ENCODE measurements at places on chromosomes 13 and 19.

DNA sequence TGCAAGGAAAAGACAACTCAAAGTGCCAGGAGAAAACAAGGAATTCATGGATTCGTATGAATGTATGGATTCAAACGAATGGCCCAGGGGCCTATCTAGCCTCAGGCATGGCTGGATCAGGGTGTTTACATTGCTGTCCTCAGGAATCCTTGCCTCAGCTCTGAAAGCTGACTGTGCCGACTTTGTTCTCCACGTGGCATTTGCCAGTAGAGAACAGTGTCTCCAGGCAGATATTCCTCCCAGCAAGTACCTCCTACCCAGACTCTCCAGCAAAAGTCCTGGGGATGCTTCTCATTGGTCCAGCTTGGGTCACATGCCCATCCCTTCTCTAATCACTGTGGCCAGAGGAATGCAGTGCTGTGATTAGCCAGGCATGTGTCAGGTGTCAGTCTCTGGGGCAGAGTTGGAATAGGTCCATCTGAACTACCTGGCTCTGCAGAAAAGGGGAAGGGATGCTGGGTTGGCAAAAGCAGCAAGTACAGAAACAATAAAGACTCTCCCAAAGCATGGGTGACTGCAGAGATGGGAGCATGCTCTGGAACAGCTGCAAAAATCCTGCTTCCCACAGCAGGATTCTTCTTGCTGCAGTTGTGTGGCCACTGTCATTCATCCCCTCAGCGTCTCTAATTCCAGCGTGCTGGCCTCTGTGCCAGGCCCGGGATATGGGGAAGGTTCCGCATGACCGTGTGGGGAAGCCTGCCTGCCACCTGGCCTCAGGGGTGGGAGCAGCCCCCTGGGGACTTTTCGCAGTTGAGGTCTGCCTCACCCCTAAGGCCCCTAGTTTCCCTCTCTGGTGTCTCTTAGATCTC lies 30.0 kb downstream of the CCNE1 start:
- no peak for DNase-seq

DNA sequence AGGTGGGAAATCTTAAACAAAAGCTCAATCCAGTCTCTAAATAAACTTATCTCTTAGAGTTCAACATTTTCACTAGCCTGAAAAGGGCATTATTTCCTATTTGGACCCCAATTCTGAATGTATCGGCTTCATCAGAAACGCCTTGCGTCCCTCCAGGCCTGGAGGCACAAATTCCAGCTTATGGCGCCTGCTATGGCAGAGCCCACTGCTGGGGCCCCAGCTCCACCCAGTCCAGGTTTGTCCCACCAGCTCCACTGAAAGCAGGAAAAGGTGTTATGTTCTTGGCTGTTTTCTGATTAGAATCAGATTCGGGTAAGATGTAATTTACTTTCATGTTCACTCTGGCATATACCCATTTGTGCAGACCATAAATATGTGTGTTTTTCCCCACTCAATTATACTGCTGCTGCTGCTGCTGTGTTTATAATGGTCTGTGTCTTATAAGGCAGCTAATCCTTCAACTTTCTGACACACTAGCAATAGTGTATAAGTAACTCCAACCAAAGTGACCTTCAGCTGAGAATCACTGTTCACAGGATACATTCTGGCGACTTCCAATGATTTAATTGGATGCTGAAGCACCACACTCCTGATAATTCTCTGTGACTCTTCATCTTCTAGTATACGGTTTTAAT lies 6.4 kb downstream of the IRS2 start:
- no peak for DNase-seq

DNA sequence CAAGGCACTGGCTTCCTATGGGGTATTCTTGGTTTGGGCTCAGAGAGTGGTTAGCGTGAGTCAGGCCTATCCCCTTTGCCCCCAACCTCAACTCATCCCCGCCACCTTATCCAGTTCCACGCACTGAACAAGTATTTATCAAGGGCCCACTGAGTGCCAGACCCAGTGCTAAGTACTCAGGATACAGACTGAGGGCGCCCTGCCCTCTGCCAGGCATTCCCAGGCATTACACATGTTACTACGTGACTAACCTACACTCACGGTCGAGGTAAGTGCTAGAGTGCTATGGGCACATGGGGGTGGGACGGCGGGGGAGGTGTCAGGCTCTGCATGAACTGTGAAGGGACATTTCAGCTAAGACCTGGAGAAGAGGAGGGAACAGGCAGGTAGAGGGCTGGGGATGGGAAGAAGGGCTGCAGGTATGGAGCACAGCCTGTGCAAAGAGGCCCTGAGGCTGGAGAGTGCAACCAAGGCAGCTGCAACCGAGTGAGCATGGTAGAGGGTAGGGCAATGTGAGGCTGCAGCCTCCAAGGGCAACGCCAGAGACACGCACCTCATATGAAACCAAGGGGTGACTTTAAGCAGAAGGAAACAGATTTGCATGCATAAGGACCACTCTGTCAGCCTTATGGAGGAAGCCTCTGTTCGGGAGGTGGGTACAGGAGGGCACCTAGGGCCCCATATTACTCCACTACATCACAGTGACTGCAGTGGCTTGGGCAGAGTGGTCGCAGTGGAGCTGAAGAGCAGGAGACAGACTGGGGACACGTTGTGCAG lies 22.5 kb downstream of the DHRS12 start:
- no peak for DNase-seq

- no peak for DNase-seq
Measured at GRCh38 chr13:101773062-101773461, 320.6 kb downstream of the ITGBL1 start.

DNA sequence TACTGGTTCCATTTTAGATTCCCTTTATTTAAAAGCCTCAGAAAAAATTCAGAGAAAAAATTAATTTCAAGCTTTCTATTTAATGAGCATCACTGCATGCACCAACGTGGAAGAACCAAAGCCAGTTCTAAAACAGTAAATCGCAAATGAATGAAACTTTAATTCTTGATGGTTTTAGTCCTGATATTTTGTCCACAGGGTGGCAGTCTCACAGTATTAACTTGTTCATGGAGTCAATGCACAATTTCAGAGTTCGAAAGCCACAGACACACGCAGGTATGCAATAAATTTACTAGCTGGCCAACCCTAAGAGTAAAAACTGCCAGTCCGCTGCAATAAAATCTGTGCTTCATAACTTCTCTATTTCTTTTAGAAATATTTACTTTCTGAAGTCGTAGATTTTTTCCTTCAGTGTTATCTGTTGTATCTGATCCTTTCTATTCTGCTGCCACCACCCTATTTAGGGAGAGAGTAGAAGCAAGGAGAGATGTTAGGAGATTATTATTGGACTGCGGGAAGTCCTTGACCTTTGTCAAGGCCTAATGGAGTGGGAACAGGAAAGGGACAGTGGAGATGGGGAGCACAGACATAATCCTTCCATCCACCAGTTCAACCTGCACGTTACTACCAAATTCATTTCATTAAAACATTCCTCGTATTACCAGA lies 7.0 kb upstream of the WBP4 start:
- no peak for DNase-seq

- DNase-seq = no peak
Measured at GRCh38 chr19:38736413-38737280, 7.6 kb downstream of the CAPN12 start.

DNA sequence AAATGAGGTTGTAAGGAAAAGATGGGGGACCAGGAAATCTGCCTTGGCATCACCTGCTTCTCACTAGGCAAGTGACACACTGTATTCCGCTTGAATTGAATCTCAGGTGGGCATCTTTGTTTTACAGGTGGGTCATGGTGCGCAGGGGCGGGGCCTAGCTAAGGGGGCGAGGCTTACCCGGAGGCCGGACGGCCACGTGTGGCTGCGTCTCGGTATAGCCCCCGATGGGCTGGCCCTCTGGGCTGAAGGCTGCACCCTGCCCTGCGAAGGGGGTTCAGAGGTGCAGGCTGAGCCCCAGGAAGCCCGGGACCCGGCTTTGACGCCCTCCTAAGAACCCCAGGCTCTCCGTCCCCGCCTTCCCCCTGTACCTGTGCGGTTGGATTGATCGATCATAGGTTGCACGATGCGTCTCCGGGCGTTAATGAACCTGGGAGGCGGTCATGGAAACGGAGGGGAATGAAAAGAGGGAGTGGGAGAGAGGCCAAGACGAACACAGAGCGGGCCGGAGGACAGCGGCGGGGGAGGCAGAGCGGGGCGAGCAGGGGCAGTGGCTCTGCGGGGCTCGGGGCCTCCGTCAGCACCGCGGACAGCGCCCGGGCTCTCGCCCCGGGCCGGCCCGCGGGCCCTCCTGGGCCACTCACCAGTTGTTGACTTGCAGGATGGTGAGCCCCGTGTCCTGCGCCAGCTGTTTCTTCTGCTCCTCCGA lies 12.5 kb downstream of the MEIS3 start:
- no peak for DNase-seq

DNA sequence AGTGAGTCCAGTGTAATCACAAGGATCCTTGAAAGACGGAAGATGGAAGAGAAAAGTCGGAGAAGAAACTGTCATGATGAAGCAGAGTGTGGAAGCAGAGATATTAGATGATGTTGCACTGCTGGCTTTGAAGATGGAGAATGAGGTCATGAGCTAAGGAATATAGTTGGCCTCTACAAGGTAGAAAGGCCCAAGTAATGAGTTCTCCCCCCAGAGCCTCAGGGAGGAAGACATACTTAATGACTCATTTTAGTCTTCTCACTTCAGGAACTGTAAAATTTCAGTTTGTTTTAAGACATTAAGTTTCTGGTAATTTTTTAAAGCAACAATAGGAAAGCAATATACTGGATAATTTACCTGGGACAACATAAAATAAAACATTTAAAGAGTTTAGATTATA lies 1331.5 kb upstream of the PCDH20 start:
- DNase-seq = no peak

- no peak for DNase-seq
Measured at GRCh38 chr13:96816874-96817273, 177.4 kb downstream of the OXGR1 start.

GRCh38 chr13:54742984-54743383 lies 1714.4 kb downstream of the OLFM4 start:
- no peak for DNase-seq

DNA sequence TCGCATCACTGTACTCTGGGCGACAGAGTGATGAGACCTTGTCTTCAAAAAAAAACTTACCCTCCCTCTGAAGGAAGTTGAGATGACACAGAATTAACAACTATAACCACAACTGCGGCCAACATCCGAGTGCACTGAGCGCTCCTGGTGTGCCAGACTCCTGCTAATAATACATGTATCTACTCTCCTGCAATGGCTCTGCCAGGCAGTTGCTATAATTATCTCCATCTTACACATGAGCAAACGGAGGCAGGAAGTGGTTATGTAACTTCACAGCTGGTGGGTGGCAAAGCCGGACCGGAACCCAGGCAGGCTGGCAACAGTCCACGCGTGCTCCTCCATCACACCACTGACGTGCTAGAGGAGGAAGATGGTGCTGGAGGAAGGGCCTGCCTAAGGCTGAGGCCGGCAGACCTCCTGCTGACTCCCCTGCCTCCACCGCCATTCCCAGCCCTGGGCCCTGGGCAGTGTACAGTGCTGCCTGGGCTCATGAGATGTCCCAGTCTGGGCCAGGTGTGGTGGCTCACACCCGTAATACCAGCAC lies 12.6 kb downstream of the XRCC1 start:
- DNase-seq = peak; percentile 96

GRCh38 chr19:30163663-30164062 lies 208.5 kb upstream of the ZNF536 start:
- no peak for DNase-seq

DNA sequence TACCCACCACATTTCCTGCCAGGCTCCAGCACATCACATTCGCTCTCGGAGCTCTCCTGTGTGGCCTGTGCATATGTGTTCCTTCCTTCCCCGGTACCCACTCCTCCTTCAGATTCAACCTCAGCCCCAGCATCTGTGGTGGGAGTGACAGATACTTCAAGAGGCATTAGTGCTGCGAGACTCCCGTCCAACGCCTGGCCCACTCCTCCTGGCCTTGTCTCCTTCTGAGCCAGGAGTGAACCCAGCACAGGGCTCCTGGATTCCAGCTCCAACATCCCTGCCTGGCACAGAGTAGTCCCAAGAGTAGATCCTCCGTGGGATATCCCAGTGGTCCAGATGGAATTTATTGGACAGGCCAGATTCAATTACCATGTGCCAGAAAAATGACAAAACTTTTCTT lies 55.9 kb downstream of the SACS start:
- no peak for DNase-seq

DNA sequence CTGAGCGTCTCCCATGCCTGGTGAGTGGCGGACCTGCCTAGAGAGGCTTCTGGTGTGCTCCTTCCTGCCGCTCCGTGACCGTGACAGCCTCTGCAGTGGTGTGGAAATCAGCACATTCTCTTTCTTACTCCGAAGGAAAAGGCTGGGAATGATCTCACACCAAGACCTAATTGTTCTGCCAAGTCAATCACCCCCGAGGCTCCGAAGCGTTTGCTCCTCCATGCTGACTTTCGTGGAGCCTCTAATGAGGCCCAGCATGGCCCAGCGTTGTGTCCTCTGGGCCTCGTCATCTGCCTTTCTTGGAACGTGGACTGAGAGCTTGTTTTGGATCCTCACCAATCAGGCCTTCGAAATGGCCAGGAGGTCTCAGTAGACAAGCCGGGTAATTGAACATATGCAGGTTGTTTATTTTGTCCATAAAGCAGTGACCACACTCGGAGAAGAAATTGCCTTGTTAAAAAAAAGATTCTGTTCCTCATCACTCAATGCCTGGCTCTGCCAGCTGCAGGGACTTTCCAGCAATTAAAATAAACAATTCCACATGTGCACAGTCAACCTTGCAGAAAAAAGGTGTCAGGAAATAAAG lies 107.1 kb downstream of the UBL3 start:
- DNase-seq = no peak

DNA sequence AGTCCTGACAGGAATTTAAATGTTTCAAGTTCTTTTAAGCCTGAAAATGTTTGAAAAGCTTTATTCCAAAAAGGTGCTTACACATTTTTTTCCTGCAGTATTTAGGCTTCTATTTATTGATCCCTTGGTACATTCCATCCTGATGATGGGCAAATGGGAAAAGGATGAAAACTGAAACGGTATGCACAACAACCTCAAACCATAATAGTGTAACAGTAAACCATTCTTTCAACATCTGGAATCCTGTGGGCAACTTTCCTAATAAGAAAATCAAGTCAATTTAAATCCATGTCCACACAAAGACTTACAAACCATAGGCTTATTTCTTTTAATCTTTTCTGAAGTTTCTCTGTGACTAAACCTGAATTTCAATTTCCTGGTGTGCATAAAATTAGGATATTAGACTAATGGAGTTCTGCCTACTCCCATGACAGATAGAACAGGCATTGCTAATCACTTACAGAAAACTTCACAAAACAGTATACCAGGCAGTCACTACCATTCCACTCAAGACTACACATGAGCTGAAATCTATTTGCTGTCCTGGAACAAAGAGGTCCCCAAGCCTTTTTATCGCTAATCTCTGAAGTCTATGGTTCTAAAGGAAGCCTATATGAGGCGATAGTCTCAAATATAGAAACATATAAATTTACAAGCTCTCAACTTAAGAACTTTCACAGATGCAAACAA lies 103.3 kb downstream of the DLEU7 start:
- no peak for DNase-seq

- no peak for DNase-seq
Measured at GRCh38 chr19:57096685-57097361, 23.0 kb upstream of the USP29 start.
